ENCODE measurements at places on chromosomes 16 and 17.

DNA sequence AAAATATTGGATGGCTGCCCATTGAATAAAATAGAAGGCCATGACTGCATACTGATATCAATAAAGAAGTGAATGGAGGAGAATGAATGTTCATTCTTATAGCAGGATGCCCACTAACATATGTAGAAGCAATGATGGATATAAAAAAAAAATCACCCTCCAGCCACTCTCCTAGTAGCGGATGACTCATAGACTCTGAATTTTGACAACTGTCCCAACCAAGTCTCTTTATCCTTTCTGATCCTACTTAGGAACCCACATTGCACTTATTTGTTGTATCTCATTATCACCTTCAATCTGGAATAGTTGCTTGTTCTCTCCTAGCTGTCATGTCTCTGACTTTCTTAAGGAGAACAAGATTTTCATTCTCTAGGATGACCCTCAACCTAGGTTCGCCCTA lies 429.9 kb downstream of the HS3ST3B1 start:
- no peak for DNase-seq

DNA sequence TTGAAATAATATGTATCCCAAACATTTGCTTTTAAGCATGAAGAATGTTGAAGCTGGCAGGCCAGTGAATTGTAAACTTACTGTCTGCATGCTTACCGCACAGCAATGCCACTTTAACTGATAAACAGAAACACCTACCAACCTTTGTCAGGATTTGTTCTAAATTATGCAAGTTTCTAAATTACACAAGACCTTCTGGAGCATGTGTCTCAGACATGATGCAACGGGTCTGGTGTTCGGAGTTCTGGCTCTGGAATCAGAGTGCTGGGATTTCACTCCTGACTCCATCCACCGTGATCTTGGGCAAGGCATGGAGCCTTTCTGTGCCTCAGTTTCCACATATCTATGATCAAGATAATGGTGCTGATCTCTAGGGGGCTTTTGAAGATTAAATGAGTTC lies 111.2 kb downstream of the CCT6B start:
- DNase-seq = no peak

DNA sequence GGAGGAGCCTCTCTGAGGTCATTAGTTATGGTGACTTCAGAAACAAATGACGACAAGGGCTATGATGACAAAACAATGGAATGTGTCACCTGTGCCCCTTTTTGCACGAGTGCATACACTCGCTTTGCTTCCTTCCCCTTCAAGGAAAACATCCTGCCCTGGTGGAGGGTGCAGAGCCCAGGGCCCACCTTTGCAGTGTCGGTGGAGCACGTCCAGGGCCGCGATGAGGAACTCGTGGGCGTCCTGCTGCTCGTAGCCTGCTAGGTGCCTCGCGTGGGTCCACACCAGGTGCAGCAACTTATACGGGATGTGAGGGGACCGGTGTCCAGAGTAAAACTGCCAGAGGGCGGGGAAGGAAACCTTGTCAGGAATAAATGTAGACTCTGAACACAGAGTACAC lies 27.2 kb downstream of the USP22 start:
- no peak for DNase-seq

DNA sequence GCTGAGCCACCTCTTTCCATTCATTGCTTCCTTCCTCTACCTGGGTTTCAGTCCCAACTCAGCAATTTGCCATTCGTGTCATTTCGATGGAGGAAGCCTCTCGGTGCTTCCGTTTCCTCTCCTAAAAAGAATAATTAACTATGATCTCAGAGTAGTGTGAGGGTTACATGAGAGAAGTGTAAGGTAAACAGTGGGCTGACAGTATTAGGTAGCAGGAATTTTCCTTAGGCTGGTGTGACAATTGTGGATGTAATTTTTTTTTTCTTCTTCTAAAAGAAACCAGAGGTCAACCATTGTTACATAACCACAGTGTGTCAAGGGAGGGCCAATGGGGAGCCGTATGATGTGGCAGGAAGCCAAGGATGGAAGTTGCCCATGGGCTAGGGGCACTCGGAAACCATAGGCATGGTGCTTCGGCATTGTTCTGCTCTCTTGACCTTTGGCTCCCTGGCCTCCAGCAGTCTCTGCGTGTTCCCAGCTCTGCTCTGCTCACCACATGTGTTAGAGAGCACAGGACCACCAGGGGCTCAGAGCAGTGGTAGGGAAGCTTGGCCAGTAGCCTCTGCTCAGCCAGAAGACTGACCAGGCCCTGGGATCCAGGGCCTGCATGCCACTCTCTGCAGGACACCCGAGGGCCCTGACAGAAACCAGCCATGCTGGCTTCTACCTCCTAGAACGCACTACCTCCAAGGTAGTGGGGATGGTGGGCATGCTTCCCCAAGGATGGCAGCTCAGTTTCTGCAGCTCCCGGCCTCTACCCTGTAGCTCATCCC lies 2.0 kb upstream of the TOP2A start:
- DNase-seq = no peak

DNA sequence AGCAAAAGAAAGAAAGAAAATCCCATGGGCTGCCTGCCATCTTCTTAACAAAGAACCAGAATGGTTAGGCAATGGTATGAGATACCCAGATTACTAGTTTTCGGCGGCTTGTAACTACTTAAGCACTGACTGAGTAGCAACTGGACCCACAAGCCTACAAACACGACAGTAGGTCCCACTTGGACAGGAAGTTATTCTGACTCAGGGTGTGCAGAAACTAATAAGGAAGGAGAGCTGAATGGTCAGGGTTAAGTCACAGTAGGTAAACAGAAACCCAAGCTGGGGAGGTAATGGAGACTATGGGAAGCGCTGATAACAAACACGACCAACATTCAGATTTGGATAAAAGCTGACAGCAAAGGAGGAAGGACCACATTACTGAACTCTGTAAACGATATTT lies 10.4 kb upstream of the HLF start:
- no peak for DNase-seq
